ENCODE measurements at places on chromosomes 12 and 14.
A peak's percentile ranks its signal among the peaks of the same experiment; 100 is the strongest.

DNA sequence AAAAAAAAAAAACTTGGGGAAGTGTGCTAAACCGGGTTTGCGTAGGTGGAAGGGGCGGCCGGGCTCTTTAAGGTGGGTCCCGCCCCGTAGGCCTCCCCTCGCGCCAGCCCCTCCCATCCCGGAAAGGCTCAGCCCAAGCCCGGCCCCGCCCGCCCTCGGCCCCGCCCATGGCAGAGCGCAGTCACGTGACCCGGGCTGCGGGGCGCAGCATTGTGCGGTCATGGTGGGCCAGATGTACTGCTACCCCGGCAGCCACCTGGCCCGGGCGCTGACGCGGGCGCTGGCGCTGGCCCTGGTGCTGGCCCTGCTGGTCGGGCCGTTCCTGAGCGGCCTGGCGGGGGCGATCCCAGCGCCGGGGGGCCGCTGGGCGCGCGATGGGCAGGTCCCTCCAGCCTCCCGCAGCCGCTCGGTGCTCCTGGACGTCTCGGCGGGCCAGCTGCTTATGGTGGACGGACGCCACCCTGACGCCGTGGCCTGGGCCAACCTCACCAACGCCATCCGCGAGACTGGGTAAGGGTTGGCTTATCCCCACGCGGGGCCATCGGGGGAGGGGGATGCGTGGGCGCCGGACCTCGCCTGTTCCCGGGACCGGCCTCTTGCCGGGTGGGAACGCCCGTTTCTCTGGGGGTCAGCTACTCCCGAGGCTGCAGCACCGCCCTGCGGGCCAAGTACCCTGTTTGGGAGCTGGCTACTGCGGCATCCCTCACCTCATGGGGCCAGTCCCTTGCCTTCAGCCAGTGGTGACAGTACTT lies at the start of gene PLBD2:
TSS of gene PLBD2 (plus strand) at position 207 of the 752 bp plus-strand sequence. CDS start at position 221, 14 bp downstream.
- DNase-seq = peak; percentile 84

DNA sequence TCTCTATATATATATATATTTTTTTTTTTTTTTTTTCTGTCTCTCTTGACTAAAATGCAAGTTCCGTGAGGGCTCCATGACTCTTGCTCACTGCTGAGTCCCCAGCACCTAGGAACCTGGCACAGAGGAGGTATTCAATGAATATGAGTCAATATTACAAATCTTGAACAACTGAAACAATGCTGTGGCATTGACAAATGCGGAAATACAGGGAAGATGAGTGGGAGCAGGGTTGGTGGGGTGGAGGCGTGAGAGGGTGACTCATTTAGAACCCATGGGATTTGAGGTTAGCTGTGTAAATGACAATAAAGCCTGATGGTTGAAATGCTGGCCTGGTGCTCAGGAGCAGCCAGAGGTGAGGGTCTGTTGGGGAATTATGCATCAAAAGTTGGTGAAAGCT lies 121.7 kb upstream of the FUT8 start:
- no peak for DNase-seq

- peak; percentile 69 for DNase-seq
These were observed 139.1 kb downstream of the SPTSSA start for GRCh38 chr14:34322940-34323418.

GRCh38 chr12:98612696-98613334 lies 19.3 kb downstream of the SLC25A3 start:
- DNase-seq = no peak

DNA sequence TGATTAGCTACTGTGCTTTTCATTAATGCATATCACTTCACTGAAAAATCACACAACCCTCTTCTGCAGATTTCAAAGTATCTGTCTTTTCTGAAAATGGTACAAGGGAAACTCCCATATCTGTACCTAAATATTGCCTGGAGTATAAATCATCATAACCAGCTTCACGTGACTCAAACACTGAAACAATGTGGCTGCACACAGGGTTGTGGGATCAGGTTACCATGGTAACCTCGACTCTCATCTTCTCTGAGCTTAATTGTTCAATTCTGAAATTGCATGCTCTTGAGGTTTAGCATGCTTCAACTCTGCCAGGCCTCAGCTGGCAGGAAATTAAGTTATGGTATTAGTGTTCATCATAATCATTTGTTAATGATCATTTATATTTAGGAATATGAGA lies 77.5 kb upstream of the CPSF6 start:
- DNase-seq = peak; percentile 45

GRCh38 chr14:73238424-73238852 lies 1.1 kb downstream of the PAPLN start:
- DNase-seq = no peak

GRCh38 chr12:67068761-67069450 lies 200.3 kb upstream of the CAND1 start:
- peak; percentile 5 for DNase-seq

DNA sequence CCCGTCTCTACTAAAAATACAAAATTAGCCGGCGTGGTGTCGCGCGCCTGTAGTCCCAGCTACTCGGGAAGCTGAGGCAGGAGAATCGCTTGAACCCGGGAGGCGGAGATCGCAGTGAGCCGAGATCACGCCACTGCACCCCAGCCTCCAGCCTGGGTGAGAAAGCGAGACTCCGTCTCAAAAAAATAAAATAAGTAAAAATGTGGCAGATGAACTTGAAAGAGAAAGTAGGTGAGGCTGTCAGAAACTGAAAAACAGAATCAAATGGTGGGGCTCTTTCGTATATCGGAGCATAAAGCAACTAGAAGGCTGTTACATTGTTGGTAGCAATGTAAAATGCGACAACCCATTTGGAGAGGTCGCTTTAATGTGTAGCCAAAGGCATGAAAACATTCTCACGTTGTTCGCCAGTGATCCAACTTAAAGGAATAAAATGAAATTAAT lies 767 bp upstream of the CCNT1 start:
- DNase-seq = peak; percentile 2

DNA sequence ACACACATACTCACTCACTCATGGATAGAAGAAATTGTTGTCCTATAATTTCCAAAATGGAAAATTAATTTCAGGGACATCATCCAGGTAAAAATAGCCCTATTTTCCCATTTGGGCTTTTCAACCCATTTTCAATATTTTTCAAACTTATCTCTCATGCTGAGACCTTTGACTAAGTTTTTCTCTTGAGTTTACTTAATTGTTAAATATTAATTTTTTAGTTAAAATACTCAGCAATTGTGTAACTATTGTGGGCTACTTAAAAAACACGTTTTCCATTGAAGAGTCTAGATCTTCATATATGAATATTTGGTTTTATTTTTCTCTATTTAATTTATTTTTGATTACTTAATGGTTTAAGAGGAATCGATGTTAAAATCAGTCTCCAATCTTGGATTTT lies 14.2 kb upstream of the TAS2R43 start:
- DNase-seq = no peak

- DNase-seq = no peak
These were observed 230.2 kb downstream of the VRK1 start for GRCh38 chr14:97027256-97027999.

- no peak for DNase-seq
These were observed 8.6 kb upstream of the TMCC3 start for GRCh38 chr12:94658931-94659330.

- no peak for DNase-seq
These were observed 13.1 kb downstream of the KRT5 start for GRCh38 chr12:52506858-52507715.

DNA sequence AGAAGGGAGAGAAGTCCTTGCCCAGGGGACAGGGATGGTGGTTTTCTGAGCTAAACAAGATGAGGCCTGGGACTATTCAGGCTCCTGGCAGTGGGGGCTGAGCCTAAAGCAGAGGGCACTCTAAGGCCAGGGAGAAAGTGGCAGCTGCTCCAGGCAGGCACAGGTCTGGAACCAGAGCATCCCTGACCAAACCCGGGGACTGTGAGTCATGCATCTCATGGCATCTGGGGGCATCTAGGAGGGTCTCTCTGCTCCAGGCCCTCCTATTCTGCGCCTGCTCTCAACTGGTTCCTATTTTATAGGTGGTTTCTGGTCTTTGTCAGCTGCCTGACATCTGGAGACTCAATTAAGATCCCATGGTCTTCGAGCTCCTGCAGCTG lies 11.6 kb downstream of the KRT7 start:
- no peak for DNase-seq

GRCh38 chr14:69665631-69666030 lies 54.2 kb downstream of the SUSD6 start:
- no peak for DNase-seq

GRCh38 chr14:88352698-88353097 lies 29.6 kb upstream of the KCNK10 start:
- no peak for DNase-seq

GRCh38 chr14:24334431-24335291 lies at the start of gene ADCY4:
Gene ADCY4 (minus strand): TSS chr14:24335071. CDS start chr14:24334652, 419 bp downstream.
- DNase-seq = no peak

- no peak for DNase-seq
These were observed 12.6 kb upstream of the TIGAR start for GRCh38 chr12:4308334-4308950.

DNA sequence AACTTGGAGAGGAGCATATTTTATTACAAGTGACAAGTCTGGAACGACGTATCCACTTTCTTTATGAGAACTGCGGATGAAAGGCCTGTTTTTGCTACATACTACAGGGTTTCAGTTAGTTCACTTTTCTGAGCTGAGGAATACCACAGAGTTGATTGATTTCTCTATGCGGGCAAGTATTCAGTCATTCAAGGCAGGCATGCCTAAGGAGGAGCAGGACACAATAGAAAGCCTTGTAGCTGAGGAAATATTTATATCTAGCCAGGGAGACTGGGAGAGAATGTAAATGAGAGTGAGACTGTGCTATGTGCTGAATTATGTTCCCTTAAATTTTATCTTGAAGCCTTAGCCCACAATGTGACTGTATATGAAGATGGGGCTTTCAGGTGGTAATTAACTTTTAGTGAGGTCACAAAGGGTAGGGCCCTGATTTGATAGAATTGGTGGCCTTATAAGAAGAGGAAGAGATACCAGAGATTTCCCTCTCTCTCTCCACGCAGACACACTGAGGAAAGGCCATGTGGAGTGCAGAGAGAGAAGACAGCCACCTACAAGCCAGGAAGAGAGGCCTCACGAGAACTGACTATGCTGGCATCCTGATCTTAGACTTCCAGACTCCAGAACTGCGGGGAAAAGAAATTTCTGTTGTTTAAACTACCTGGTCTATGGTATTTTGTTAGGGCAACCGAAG lies 459.0 kb upstream of the ATP2B1 start:
- no peak for DNase-seq

DNA sequence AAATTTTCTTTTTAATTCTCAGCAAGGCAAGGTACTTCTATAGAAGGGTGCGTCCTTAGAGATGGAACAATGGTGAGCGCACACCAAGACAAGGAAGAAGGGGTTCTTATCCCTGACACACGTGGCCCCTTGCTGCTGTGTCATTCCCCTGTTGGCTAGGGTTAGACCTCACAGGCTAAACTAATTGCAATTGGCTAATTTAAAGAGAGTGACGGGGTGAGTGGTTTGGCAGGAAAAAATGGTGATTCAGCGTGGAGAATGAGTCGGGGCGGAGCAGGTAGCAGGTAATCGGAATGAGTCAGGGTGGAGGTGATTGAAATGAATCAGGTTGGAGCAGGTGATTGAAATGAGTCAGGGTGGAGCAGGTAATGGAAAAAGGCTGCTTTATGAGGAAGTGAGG lies 36.3 kb upstream of the HECTD1 start:
- DNase-seq = no peak

DNA sequence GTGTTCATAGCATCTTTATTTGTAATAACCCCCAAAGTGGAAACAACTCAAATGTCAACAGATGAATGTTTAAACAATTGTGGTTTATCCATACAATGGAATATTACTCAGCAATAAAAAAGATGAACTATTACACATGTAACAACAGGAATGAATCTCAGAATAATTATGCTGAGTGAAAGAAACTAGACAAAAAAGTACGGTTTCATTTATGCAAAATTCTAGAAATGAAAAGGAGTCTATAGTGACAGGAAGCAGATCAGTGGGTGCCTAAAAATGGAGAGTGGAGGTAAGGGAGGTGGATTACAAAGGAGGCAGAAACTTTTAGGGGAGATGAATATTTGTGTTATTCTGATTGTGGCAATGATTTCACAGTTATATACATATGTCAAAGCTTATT lies 4.8 kb downstream of the PRKCH start:
- DNase-seq = no peak

- no peak for DNase-seq
These were observed 296.9 kb upstream of the SOX5 start for GRCh38 chr12:24246376-24246775.

- DNase-seq = no peak
These were observed 28.0 kb upstream of the ADIPOR2 start for GRCh38 chr12:1662761-1663439.

GRCh38 chr12:89347325-89347829 lies 4.9 kb downstream of the DUSP6 start:
- DNase-seq = no peak
